ENCODE measurements at places on chromosomes 5 and 9.

- no peak for DNase-seq
Observed at GRCh38 chr5:141547921-141548320, 59.0 kb downstream of the PCDHGC5 start.

DNA sequence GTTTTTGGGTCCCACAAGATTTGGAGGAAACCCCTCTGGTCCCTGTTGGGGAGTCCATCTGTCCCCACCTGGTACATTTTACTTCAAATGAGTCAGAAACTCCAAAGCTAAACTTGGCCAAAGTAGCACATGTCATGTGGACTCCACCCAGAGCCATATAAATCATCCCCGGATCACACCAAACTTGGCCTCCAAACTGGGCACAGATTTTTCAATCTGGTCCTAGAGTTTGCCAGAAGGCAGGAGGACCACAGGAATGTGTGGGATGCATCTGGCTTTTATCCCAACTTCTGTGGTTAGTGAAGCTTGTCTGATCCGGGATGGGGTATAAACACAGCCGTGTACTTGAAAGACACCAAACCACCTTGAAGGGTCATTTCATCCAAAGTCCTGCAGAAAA lies 66.3 kb downstream of the MAT2B start:
- DNase-seq = no peak

DNA sequence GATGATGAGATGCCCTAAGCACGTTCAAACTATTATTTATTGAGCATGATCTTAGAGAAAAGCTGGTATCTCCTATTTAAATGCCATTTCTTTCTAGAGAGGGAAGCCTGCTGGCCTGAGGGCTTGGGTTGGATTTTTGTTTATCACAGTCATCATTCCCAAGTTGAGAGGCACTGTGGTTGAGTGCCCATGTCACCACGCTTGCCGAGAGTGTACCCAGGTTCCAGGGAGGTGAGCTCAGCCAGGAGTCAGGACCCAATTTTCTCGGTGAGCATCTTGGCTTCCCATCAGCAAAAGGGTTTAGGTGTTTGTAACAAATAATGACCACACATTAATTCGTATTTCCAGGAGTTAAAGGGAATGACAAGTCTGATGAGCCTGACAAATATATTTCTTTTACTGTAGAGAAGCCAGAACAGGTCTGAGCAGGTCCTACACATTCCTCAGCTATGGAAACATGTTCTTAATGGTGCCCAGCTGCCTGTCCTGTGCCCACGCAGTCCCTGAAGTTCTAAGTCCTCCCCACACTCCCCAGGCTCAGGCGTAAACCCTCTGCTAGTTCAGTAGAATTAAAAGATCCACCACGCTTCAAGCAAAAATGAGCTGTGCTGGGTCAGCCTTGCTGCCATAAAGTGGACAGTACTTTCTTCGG lies 258.9 kb upstream of the IRX2 start:
- DNase-seq = no peak

DNA sequence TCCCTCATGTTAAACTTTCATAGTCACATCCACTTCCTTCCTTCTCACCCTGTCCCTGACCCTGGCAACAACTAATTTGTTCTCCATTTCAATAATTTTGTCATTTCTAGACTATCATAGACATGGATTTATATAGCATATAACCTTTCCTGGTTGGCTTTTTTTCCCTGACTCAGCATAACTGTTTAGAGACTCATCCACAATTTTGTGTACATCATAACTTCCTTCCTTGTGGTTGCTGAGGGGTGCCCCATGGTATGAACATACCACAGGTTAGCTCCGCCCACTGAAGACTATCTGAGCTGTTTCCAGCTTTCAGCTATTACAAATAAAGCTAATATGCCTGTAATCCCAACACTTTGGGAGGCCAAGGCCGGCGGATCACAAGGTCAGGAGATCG lies 137.3 kb downstream of the PHF2 start:
- peak; percentile 20 for DNase-seq

DNA sequence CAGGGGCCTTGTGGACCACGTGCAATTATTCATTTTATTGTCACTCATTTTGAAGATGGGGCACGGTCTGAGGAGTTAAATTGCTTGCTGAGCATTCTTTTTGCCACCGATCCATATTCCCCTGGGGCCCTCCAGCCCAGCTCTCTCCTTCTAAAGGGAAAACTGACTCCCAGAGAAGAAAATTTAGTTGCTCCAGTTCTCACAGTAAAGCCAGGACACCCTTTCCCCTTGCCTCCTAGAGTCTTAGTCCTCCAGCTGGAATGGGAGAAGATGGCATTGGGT lies 1.0 kb upstream of the PANK3 start:
- DNase-seq = no peak

- no peak for DNase-seq
Observed at GRCh38 chr9:104969116-104969515, 41.2 kb upstream of the ABCA1 start.

DNA sequence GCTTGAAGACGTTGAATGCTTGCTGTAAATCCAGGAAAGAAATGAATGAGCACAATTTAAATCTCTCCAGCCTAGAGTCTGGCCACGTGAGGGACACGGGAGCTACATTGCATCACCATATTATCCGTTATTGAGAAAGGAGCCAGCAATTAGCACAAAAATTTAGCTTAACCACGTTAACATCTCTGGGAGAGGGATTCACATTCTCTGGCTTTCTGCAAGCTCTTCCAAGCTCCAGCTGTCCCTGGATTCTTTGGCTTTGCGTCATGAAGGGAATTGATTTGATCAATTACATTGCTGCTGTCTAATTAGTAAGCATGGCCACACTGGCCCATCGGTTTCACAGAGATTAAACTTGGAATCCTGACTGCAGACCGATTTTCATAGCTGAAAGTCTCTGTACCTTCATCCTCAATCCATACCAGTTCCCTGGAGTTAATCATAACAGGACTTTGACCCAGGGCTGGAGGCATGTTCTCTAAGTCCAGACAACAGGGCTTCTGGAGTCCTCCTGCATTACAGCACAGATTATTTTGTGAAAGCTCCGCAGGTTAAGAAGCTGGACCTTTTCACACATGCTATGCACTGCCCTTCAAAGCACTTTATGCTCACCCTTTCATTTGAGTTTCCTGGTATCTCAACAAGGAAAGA lies 31.6 kb downstream of the ADRA1B start:
- no peak for DNase-seq

- DNase-seq = no peak
Observed at GRCh38 chr5:150299571-150300327, 3.0 kb downstream of the ARSI start.

- DNase-seq = no peak
Observed at GRCh38 chr5:86786955-86787354, 169.2 kb downstream of the COX7C start.

GRCh38 chr5:82855893-82856550 lies 221.2 kb downstream of the TMEM167A start:
- no peak for DNase-seq

GRCh38 chr5:101585366-101585765 lies 682.3 kb upstream of the ST8SIA4 start:
- no peak for DNase-seq

DNA sequence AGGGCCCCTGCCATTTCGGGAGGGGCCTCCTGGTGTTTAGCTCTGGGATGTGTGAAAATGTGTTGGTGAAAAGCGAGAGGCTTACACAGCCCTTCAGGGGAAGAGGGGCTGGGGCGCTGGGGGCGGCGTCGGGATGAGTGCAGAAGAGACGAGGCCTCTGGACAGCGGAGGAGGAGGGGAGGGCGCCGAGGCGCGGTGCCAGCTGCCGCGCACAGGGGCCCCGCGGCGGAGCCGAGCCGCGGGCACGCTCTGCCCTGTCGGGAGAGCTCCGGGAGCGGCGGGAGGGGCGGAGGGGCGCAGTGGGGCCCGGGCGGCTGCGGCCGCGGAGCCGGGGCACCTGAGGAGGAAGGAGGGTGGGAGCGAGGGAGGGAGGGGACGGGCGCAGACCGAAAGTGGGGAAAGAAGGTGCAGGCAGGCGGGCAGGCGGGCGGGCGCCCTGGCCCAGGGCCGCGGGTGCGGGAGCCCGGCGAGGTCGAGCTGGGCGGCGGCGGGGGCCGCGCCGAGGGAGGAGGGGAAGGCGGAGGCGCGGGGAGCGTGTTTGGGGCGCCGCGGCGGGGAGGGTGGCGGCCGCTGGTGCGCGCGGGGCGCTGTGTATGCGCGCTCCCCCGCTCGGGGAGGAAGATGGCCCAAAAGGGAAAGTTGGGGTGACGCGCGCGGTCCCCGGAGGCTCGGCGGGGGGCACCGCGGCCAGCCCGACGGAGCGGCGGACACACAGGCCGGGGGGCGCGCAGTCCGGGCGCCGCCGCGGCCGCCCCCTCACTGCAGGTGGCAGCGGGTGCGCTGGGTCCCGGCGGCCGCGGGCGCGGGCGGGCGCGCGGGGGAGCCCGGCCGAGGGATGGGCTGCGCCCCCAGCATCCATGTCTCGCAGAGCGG lies at the start of gene PDE8B:
PDE8B (plus strand) TSS at position 590 of the 873 bp plus-strand sequence; CDS start at position 836, 246 bp downstream.
- DNase-seq = no peak

- no peak for DNase-seq
Observed at GRCh38 chr5:149767281-149767550, 37.1 kb downstream of the PPARGC1B start.

GRCh38 chr9:72960446-72960845 lies 7.6 kb upstream of the ALDH1A1 start:
- no peak for DNase-seq

DNA sequence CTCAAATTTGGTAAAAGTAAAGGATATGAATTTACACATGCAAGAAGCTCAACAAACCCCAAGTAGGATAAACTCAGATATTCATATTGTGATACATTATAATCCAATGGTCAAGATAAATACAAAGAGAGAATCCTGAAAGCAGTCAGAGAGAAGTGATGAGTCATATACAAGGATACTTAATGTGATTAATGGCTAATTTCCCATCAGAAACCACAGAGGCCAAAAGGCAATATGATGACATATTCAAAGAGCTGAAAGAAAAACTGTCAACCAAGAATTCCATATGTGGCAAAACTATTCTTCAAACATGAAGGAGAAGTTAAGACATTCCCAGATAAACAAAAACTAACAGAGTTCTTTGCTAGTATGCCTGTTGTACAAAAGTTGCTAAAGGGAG lies 19.5 kb upstream of the IRF1 start:
- no peak for DNase-seq

- DNase-seq = no peak
Observed at GRCh38 chr9:21028466-21028865, 3.0 kb downstream of the HACD4 start.

DNA sequence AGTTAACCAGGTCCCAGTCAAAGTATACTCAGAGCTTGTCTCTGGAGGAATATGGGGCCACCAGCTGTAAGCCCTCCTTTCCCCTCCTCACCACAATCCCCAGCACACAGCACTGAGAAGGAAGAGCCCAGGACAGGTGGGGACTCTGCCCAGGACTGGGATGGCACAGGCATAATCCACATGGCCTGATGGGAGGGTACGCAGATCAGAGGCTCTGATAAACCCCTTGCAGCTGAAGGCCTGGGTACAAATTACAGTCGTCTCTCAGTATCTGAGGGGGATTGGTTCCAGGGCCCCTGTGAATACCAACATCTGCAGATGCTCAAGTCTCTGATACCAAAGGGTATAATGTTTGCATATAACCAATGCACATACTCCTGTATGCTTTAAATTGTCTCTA lies 245.8 kb downstream of the CRB2 start:
- DNase-seq = no peak

- no peak for DNase-seq
Observed at GRCh38 chr9:19989213-19989612, 200.4 kb upstream of the SLC24A2 start.

- DNase-seq = no peak
Observed at GRCh38 chr9:6000955-6001354, 14.5 kb downstream of the RANBP6 start.

DNA sequence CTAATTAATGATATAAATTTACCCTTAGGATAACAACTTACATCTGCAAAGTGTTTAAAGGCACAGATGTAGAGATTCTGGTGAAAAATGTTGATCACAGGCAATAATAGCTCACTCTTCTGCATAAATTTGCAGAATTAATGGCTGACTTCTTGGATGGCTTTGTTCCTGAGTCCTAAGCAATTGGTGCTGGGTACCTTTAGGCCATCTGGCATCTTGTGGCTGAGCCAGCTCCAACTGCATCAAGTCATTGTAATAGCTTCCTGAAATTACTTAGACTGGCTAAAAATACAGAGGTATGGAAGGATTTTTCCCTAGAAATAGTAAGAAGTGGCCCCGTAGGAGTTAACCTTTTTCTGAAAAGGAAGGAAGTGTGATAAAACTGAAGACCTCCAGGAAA lies 118.3 kb upstream of the MINAR2 start:
- DNase-seq = no peak

- DNase-seq = no peak
Observed at GRCh38 chr5:2302169-2302568, 419.4 kb upstream of the IRX4 start.

- DNase-seq = no peak
Observed at GRCh38 chr5:54822324-54822687, 163.1 kb downstream of the ESM1 start.

- DNase-seq = no peak
Observed at GRCh38 chr9:126000731-126001580, 253.8 kb downstream of the PBX3 start.

DNA sequence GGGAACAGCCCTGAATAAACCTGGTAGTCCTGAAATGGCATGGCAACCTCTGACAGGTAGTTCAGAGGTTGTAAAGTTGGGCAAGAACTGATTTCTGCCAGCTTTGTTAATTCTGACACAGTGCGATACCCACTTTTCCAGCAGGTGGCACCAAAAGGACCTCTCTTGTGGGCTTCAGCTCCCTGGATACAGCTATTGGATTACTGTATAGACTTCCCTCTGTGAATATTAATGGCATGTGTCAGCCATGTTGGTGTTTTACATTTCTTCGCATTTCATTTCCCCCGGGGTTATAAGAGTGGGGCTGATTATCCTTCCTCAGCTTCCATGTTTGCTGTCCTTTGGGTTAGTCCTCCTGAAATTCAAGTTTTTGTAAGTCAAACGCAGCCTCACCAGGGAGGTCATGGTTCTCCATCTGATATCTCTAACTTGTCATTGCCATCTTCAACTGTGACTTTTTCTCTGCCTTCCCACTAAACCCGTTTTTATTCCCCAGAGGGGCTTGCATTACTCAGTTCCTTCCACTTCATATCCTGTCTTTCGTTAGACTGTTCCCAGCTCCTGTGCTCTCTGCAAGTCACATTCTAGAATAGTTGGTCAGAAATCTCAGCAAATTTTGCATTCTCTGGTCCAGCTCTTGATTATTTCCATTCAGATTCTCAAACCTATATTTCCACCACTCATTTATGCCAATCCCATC lies 135.6 kb downstream of the LIFR start:
- peak; percentile 54 for DNase-seq

DNA sequence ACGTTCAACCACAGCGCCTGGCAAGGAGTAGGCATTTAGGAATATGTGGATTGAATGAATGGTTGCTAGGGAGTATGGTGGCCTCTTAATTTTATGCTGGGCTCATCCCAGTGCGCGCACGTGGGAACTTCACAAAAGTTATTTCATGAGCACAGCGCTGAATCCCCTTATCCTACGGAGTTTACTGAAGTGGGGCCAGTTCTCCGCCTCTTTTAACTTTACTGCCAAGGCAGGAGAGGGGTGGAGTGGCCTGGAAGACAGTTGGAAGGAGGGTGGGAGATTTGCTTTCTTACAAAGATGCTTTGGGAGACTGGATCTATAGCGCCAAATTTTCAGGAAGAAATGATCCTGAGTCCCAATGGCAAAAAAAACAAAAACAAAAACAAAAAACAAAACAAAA lies 326.5 kb downstream of the SH3GL2 start:
- no peak for DNase-seq

Data from RPMI8226 (cell line).